ENCODE measurements at places on chromosomes 12 and 14.

DNA sequence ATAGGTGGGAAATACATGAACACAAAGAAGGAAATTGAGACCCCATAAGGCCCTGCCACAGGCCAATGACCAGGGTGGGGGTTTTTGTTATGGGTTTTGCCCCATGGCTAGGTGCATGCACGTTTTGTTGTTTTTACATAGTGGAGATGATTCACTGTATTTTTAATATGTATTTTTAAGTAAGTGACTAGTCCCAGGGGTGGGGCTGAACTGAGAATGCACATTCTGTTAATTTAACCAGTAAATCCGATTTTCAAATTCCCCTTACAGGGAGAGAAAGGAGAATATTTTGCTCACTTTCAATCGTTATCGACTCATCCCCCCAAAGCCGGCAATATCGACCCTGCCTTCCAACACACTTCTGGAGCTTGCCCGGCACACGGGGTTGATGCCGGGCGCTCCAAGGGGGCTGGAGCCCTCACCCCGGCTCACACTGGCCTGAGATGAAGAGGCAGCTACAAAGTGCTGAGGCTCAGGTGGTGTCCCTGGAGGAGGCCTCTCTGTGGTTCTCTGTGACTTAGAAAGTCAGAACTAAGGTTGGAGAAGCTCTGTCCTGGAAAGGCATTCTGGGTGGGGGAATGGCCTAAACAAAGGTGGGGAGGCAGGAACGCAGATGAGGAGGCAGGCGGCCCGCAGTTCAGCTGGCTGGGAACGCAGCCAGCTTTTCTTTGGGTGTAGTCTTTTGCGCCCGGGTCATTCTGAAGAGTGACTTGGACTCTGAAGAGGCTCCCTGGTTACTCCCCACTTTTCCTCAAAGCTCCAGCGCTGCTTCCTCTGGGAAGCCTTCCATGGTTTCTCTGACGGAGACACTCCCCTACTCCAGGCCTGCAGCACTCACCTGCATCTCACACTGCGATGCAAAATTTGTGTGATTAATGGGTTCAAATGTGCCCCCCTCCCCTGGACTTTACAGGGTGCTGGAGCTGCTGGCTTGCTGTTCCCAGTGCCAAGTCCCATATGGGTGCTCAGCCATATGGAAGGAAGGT is 50.7 kb upstream of the DLK1 start:
- DNase-seq: no peak

GRCh38 chr14:56989359-56989758 is 179.1 kb upstream of the OTX2 start:
- no peak for DNase-seq

GRCh38 chr12:25764409-25764808 is 194.1 kb upstream of the RASSF8 start:
- no peak for DNase-seq

DNA sequence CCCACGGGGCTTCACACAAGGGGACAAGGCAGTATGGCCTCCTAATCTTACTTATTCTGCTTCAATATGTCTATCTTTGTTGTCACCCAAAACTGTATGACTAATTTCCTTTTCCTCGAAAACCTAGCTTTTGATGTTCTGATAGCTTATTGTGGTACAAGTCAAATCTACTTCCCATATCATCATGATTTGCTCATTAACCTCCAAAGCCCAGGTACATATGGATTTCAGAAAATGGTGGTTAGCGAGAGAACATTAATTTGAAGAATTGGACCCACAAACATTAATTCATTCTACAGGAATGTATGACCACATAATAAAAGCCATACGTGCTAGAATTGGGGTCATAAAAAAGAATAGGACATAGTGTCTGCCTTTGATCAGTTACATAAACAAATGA is 412.5 kb downstream of the CCDC91 start:
- DNase-seq: no peak

DNA sequence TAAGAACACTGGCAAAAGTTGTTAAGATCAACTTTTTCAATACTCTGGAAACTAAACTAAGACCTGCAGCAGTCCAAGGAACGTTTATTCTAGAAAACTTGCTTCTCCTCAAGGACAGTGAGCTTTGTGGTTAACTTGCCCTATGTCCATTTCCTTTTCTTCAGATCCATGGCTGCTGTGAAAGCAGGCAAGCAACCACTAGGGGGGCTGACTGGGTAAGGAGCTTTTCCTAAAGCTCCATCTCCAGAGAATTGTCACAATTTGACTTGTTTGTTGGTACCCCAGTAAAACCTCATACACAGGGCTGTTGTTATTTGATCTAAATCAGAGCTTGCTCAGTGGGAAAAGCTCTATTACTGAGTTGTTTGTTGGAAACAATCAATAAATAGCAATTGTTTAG is 10.1 kb upstream of the RPL10L start:
- no peak for DNase-seq

DNA sequence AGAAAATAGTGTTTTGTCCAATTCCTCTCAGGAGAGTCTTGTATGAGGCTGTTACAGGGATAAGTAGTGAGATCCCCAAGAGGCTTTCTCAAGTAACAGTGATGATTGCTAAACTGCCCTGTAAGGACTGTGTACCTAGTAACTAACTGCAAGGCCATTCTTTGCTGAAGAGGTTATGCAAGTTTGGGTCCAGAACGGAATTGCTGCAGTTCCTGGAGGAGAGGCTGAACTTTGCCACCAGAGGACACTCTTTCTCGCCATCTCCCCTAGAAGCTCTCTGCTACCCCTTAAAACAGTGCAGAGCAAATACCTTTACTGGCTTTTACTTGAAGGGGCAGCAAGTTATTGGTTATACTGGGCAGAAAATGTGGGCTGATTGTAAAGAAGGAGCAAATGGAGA is 180.0 kb downstream of the RBM19 start:
- DNase-seq: no peak

DNA sequence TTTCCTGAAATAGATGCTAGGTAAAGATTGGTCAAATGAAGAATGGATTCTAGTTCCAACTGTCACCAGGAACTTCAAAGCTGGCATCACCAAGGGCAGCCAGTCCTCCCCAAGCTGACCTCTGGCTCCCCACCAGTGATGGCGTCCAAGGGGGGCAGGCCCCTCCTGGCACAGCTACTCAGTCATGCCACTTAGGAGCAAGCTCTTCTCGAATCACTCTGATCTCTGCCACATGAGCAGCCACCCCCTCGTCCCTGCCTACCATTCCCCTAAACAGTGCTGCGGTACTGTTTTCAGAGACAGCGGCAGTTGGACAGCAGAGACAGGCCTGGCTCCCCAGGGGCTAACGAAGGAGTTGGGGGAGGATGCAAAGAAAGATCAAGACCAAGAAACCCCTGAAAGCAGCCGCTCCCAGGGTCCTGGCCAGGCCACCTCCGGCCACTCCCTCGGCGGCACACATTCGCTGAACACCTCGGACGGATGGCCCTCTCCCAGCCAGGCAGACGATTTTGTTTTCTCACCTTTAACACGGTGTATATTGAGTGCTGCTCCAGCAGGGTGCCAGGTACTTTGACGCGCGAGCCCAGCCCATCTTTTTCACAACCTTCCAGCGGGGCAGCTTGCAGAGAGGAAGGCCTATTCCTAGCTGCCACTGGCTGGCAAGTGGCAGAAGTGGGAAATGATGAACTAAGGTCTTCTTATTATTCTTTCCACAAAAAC is 47.4 kb downstream of the ARL6IP4 start:
- no peak for DNase-seq

DNA sequence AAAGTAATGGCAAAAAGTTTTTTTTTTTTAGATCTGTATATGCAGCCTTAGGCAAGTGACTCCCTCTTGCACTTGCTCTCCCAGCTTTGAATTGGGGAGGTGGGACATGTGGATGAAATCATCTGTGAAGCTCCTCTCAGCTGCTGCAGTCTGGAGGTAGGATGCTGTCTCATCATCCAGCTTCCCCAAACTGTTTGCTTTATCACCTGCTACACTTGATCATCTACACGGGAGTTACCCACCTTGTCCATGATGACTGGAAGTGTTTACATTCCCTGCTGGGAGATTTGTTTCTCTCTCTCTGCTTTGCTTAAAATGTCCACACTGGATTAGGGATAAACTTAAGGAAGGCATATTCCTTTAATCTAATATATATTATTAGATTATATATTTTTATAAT is 8.5 kb upstream of the FGF23 start:
- no peak for DNase-seq

DNA sequence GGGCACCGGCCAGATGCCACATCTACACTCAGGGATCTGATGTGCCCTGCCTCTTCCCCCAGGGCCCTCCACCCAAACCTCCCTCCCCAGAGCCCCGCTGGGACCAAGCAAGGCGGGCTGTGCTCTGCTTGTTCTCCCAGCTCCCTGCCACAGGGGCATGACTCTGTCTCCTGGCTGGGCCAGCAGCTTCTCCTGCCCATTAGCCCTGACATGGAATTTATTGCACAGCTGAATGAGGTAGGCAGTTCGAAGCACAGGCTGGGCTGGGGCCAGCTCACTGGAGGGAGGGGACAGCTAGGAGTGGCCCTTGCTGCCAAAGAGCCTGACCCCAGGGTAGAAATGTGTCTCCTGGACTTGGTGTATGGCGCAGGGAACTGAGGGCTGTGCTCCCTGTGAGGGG is 42.4 kb downstream of the ARL6IP4 start:
- no peak for DNase-seq

- no peak for DNase-seq
Measured at GRCh38 chr14:49950275-49951228, 57.7 kb downstream of the ARF6 start.

- DNase-seq: no peak
Measured at GRCh38 chr14:34256223-34256622, 205.8 kb downstream of the SPTSSA start.

DNA sequence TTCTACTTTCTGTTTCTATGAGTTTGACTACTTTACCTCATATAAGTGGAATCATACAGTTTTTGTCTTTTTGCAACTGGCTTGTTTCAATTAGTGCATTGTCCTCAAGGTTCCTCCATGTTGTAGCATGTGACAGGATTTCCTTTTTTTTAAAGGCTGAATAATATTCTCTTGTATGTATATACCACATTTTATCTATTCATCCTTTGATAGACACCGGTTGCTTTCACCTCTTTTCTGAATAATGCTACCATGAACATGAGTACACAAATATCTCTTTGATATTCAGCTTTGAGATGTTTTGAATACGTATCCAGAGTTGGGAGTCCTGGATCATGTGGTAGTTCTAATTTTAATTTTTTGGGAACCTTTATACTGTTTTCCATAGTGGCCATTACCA is 65.4 kb downstream of the SPATS2 start:
- no peak for DNase-seq

- DNase-seq: no peak
Measured at GRCh38 chr14:95507174-95507573, 9.3 kb downstream of the SYNE3 start.

- peak; percentile 3 for DNase-seq
Measured at GRCh38 chr14:101683365-101683764, 78.1 kb upstream of the PPP2R5C start.
